ENCODE measurements at places on chromosomes 16 and 17.

- no peak for DNase-seq
Observed at GRCh38 chr17:15914400-15915170, 30.3 kb upstream of the ADORA2B start.

DNA sequence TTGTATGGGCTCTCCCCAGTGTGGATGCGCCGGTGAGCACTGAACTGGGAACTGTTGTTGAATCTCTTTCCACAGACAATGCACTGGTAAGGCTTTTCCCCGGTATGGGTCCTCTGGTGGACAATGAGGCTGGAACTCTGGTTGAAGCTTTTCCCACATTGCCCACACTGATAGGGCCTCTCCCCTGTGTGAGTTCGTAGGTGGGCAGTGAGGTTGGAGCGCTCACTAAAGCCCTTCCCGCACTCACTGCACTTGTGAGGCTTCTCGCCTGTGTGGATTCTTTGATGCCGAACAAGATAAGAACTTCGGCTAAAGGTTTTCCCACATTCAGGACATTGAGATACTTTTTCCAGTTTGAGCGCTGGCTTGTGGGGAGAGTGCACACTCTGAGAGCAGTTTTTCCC, 17.8 kb downstream of the ZSCAN32 start:
- no peak for DNase-seq

DNA sequence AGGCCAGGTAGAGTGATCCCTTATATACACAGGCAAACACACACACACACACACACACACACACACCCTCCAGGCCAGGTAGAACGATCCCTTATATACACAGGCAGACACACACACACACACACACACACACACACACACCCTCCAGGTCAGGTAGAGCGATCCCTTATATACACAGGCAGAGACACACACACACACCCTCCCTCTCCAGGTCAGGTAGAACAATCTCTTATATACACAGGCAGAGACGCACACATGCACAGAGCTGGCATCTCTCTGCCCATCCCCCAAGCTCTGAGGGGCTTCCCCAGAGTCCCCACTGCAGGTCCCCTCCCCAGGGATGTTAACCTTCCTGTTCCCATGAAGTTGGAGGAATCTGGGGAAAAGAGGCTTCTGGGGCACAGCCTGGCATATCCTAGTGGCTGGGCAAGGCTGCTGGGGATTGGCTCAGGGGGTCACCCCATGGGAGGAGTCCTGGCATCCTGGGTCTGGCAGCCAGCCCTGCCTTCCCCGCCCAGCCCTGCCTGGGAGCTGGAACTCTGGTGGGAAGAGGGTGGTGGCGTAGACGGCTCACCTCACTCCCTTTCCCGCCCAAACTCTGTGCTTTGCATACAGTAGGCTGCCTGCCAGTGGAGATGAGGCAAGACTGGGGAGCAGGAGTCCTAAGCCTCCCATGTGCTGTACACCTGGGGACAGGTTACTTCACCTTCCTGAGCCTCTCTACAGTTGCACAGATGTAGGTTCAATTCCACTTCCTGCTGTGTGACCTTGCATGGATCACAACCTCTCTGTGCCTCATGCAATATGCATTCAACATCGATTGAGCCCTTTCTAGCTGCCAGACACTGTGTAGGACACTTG, 41.8 kb downstream of the TEKT5 start:
- DNase-seq: peak; percentile 60

- no peak for DNase-seq
Observed at GRCh38 chr17:1109606-1110540, 69.9 kb downstream of the ABR start.

GRCh38 chr17:28693869-28694268, 17.8 kb downstream of the PROCA1 start:
- DNase-seq: no peak

DNA sequence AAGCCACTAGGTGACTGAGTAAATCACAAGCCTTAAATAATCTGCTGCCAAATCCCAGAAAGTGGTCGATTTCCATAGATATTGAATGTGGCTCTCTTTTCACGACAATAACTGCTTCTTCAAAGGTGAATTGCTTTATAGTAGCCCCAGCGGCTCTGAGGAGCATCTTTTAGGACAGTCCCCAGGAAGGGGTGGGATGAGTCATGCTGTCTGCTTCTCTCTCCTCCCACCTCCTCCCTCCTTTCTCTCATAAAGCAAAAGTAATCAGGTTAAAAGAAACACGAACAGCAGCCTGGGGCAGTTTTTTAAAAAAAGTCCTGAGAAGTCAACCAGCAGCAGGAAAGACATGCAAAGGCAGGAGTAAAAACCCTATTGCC, 1.8 kb downstream of the KIAA0513 start:
- DNase-seq: peak; percentile 67

DNA sequence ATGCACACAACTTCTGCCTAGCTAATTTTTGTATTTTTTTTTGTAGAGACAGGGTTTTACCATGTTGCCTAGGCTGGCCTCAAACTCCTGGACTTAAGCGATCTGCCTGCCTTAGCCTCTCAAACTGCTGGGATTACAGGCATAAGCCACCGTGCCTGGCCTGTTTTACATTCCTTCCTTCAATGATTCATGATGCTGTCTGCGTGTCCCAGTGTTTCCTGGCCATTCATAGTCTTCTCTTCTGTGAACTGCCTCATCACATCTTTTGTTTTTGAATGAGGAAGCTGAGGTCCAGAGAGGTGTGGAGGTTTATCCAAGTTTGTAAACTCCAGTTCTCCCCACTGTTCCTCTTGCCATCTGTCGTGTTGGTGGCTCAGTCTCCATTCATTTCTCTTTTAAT, 64.5 kb upstream of the MED9 start:
- peak; percentile 55 for DNase-seq

GRCh38 chr16:27313422-27314160, at the start of gene IL4R:
Gene IL4R, plus strand, starts transcription at chr16:27313974. Its CDS starts 26,230 bp downstream, at chr16:27340204.
- peak; percentile 44 for DNase-seq

- no peak for DNase-seq
Observed at GRCh38 chr16:72937916-72938794, 109.8 kb downstream of the ZFHX3 start.

GRCh38 chr16:12611006-12611477, 192.6 kb downstream of the CPPED1 start:
- no peak for DNase-seq

- no peak for DNase-seq
Observed at GRCh38 chr16:17459903-17460521, 10.7 kb downstream of the XYLT1 start.

GRCh38 chr16:72457243-72457940, 285.4 kb upstream of the PMFBP1 start:
- no peak for DNase-seq

DNA sequence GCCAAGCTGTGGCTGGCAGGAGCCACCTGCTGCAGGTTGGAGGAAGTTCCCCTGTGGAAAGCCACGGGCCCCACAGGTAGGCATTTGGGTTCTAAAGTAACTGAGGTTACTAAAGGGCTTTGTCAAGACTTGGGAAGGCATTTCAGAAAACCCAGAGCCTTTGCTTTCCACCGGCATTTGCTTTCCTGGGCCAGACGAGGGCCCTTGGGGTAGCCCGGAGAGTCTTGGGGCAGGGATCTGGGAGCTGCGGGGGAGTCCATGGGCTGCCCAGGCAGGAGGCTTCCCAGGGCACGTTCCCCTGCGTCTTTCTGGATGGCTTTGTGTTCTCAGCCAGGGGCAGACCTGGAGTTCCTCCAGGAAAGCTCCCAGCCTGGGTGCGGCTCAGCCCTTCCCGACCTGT, 43.5 kb downstream of the JPH3 start:
- no peak for DNase-seq

GRCh38 chr17:40903129-40903847, 18.2 kb upstream of the KRT20 start:
- peak; percentile 76 for DNase-seq

DNA sequence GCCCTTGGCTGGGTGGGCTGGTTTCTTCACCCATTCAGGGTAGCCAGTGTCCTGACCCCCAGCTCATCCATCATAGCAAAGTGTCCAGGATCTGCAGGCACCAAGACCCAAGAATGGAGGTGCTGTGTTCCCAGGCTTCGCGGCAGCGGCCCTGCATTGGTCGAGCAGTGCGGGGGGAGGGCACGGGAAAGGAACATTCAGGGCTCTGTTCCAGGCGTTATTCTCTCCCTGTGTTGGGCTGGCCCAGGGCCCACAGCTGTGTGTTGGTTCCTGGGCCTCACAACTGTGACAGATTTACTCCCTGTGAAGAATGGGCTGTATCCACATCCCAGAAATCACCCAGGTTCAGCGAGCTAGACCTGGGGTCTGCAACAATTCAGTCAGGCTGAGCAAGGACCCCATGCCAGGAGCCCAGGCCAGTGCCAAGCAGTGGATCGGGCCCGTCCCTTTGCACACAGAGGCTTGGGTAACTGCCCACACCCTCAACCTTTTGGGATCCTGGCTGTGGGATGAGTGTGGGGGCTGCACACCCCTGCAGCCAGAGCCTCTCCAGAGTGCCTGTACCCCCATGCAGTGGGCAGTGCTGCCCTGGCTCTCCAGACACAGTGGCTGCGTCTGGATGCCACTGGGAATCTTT, 10.0 kb downstream of the GPT2 start:
- no peak for DNase-seq

- peak; percentile 95 for DNase-seq
Observed at GRCh38 chr17:44110823-44111633, 12.4 kb downstream of the HDAC5 start.

Measured in urothelium cell line (cell line).